ENCODE measurements at places on chromosomes 7 and 10. TPM values are rescaled to one million over a fixed set of nuclear protein-coding genes. Genes with fewer than 3 reads are reported as not detected.

The CALML3 gene
- total RNA-seq = not detected

The PHYH gene
- total RNA-seq = 16.1 TPM

The VSTM4 gene
- 3.7 TPM for total RNA-seq

The ELN gene
- 147 TPM for total RNA-seq

The FAS gene
- total RNA-seq = 9.0 TPM

The SPDYE16 gene
- not detected for total RNA-seq

The ZNF467 gene
- total RNA-seq = 0.40 TPM

The WAC gene
- total RNA-seq = 67.9 TPM

The IFIT2 gene
- total RNA-seq = 4.3 TPM

The NXPH1 gene
- not detected for total RNA-seq

The ALOX5 gene
- 19.4 TPM for total RNA-seq

The DYNC1I1 gene
- total RNA-seq = 37.0 TPM

The C10orf105 gene
- 0.16 TPM for total RNA-seq

The PGAM2 gene
- total RNA-seq = not detected

Measured in transverse colon (tissue), 4 donors.